Stimulated activated CD4-positive, alpha-beta T cell treated with anti-CD3 and anti-CD28 coated beads, Interleukin-1b, Interleukin-23, amount 100 ng/mL, for 1 hour (primary cell): ENCODE measurements at places on chromosomes 12 and 14.

DNA sequence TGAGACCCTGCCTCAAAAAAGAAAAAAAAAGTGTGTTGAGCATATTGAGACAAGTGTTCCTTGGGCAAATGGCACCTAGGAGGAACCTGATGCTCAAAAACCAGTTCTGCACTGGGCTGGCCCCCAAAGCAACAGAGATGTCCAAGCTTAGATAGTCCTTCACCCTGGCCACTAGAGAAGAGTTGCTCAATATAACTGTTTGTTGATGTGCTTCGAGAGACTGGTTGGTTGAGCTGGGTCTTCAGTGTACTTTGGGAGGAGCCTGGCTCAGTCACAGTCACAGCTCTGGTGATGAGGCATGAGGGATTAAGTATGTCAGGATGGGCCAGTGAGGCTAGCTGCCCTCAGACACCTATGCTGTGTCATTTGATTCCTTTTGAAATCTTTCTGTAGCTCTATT lies 38.0 kb downstream of the SLC2A14 start:
- DNase-seq: no peak

- DNase-seq: no peak
Observed at GRCh38 chr12:53051058-53051880, 1.4 kb downstream of the TNS2 start.

GRCh38 chr12:70812136-70812535 lies 108.4 kb downstream of the PTPRR start:
- no peak for DNase-seq

DNA sequence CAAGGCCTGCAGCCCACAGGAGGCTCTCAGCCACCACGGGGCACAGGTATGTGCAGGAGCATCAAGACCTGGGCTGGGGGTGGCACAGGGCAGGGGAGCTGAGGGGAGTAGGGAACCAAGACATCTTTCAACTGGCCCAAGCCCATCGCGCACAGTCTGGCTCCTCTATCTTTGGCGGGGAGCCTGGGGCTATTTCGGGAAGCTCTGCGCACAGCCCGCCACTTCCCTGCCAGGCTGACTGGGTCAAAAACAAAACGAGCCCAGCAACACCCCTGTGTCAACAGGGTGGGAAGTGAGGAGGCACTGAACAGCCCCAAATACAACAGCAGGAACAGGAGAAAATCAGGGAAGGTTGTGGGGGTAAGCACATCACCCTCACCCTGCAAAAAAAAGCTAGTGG lies 83.9 kb downstream of the ARL6IP4 start:
- DNase-seq: no peak

DNA sequence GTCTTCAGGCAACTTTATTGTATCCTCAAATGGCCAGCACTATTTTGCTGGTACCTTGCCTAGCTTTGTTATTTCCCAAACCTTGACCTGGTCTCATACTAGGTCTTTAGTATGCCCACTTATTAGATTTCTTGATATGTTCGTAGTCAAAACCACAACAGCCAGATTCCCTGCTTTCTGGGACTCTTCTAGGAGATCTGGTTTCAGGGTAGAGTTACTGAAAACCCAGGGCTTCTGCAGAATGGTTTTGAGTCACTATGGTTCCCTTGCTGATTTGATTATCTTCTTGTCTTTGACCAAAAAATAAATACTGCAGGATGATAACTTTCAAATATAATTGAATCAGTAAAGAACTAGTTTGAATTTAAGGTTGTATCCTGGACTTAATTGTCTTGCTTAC lies 211.2 kb downstream of the FUT8 start:
- no peak for DNase-seq
